IgD-negative memory B cell (primary cell): ENCODE measurements at places on chromosomes 3 and 15. TPM values are rescaled to one million over a fixed set of nuclear protein-coding genes. Genes with fewer than 3 reads are reported as not detected.

CSTA gene
- polyA plus RNA-seq = not detected

FRMD5 gene
- polyA plus RNA-seq = 0.30 TPM

THUMPD3 gene
- 17.9 TPM for polyA plus RNA-seq

PRRT3 gene
- polyA plus RNA-seq = 2.0 TPM

WDR53 gene
- polyA plus RNA-seq = 16.2 TPM

OR5K2 gene
- not detected for polyA plus RNA-seq

RBP2 gene
- polyA plus RNA-seq = not detected
